Fibroblast of lung (primary cell): ENCODE measurements at places on chromosomes 3 and 15.

- H3K27ac ChIP-seq: no peak overlapping the region
- H3K4me1 ChIP-seq: no peaks in the 10 kb centered on the region
- H3K36me3 ChIP-seq: no peaks in the 10 kb centered on the region
- H3K4me3 ChIP-seq: no peak overlapping the region
- DNase-seq: no peak
Observed at GRCh38 chr15:46763091-46763490, 954.2 kb upstream of the SEMA6D start.

- no peaks in the 10 kb centered on the region for H3K27me3 ChIP-seq
- DNase-seq: peak; percentile 23
- H3K4me3 ChIP-seq: no peak overlapping the region
- H3K36me3 ChIP-seq: no peaks in the 10 kb centered on the region
- H3K27ac ChIP-seq: no peak overlapping the region
Observed at GRCh38 chr3:155646669-155647068, 98.2 kb downstream of the PLCH1 start.

GRCh38 chr15:69697916-69698315, 245.3 kb downstream of the RPLP1 start:
- no peaks in the 10 kb centered on the region for H3K4me1 ChIP-seq
- DNase-seq: no peak
- no peaks in the 10 kb centered on the region for H3K27me3 ChIP-seq
- no peak overlapping the region for H3K4me3 ChIP-seq

DNA sequence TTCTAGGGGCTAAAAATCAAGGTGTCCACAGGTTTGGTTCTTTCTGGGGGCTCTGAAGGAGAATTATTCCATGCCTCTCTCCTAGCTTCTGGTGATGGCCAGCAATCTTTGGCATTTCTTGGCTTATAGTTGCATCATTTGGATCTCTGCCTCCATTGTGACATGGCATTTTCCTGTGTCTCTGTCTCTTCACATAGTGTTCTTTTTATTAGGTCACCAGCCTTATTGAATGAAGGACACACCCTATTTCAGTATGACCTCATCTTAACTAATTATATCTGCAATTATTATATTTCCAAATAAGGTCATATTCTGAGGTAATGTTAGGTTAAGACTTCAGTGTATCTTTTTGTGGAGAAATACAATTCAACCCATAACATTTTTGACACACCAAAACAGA, 3.2 kb upstream of the GBE1 start:
- DNase-seq: no peak
- no peaks in the 10 kb centered on the region for H3K4me1 ChIP-seq
- no peak overlapping the region for H3K4me3 ChIP-seq
- no peaks in the 10 kb centered on the region for H3K27me3 ChIP-seq

- peaks cover 2% of the 10 kb centered on the region for H3K27me3 ChIP-seq
- peak; percentile 98 for DNase-seq
- H3K4me1 ChIP-seq: peaks cover 14% of the 10 kb centered on the region
Observed at GRCh38 chr3:72492240-72492639, 356.0 kb downstream of the SHQ1 start.

DNA sequence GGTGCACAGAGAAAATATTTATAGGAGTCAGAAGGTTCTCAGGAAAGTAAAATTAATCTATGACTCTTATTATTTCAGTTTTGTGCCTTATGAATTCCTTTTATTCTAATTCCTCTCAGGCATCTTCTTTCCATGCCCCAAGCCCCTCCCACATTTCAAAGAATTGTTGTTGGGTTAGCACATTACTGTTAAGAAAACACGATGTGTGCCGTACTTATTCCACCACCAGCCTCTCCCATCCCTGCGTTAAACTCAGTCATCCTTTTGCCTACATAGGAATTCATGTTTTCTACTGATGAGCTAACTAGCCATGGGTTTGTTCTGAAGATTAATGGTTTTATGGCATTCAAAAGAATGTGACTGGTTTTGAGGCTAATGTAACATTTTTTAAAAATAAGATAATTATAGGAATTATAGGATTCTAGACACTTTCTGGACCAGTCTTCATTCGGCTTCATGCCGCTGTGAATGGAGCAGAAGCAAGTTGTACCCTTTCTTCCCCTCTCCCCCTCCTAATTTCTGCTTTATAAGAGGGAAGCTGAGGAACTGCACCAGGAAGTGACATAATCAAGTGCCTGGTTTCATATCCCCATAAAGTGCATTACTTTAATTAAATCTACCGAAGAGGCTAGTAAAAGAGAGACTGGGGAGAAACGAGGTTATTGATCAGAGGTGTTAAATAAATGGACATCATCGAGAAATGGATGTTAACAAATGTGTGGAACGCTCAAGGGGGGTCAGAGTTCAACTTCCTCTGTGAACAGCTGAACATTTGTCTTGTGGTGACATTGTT, 12.3 kb upstream of the MB21D2 start:
- H3K4me3 ChIP-seq: no peak overlapping the region
- H3K4me1 ChIP-seq: no peaks in the 10 kb centered on the region
- no peak overlapping the region for H3K27ac ChIP-seq
- no peak for DNase-seq

GRCh38 chr15:64456634-64457108, 3.7 kb upstream of the ZNF609 start:
- DNase-seq: peak; percentile 11
- peaks cover 2% of the 10 kb centered on the region for H3K4me1 ChIP-seq
- H3K27me3 ChIP-seq: no peaks in the 10 kb centered on the region
- H3K4me3 ChIP-seq: no peak overlapping the region
- H3K27ac ChIP-seq: no peak overlapping the region

DNA sequence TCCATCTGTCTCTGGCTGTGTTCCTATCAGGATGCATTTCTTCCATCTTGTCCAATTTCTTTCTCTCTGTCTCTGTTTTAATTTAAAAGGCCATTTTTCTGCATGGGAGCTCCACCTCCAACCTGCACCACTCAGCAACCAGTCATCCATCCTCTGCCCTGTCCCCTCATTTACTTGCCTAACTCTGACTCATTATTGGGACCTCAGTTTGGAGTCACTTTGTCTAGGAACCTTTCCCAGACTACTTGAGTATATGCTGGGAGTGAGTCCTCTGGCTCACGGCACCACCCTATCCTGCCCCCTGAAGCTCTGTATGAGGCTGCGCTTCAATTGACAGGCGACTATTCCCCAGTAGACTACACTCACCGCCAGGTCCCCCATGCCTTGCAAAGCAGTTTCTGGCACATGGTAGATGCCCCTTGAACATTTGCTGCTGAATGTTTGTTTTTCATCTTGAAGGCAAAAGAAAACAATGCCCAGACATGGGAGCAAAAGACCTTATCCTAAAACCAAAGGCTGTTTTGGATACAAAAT, 513.3 kb upstream of the CFAP20DC start:
- no peak overlapping the region for H3K27ac ChIP-seq

GRCh38 chr15:35306361-35306981, 221.4 kb upstream of the NANOGP8 start:
- DNase-seq: peak; percentile 79
- H3K27me3 ChIP-seq: no peaks in the 10 kb centered on the region
- H3K4me1 ChIP-seq: peaks cover 21% of the 10 kb centered on the region
- no peak overlapping the region for H3K4me3 ChIP-seq
- H3K27ac ChIP-seq: peak overlapping the region; percentile 13

GRCh38 chr3:36833160-36833814, 68.9 kb upstream of the DCLK3 start:
- no peaks in the 10 kb centered on the region for H3K27me3 ChIP-seq
- H3K4me1 ChIP-seq: no peaks in the 10 kb centered on the region
- H3K4me3 ChIP-seq: no peak overlapping the region
- DNase-seq: no peak

DNA sequence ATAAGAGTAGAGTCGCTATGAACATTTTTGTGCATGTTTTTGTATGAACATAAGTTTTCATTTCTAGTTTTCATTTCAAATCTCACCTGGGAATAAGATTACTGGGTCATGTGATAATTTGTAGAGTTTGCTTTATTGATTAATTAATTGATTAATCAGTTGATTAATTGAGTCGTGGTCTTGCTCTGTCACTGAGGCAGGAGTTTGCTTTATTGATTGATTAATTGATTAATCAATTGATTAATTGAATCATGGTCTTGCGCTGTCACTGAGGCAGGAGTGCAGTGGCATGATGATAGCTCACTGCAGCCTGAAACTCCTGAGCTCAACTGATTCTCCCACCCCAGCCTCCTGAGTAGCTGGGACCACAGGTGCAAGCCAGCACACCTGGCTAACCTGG, 111.6 kb downstream of the TCF12 start:
- no peak for DNase-seq
- H3K36me3 ChIP-seq: no peaks in the 10 kb centered on the region
- H3K4me1 ChIP-seq: peaks cover 4% of the 10 kb centered on the region
- no peaks in the 10 kb centered on the region for H3K27me3 ChIP-seq
- H3K27ac ChIP-seq: no peak overlapping the region

- H3K36me3 ChIP-seq: no peaks in the 10 kb centered on the region
- no peak overlapping the region for H3K27ac ChIP-seq
- DNase-seq: no peak
- H3K27me3 ChIP-seq: no peaks in the 10 kb centered on the region
- H3K4me1 ChIP-seq: no peaks in the 10 kb centered on the region
Observed at GRCh38 chr3:55658690-55659562, 171.8 kb upstream of the WNT5A start.
